ENCODE measurements at places on chromosomes 3 and 15.

DNA sequence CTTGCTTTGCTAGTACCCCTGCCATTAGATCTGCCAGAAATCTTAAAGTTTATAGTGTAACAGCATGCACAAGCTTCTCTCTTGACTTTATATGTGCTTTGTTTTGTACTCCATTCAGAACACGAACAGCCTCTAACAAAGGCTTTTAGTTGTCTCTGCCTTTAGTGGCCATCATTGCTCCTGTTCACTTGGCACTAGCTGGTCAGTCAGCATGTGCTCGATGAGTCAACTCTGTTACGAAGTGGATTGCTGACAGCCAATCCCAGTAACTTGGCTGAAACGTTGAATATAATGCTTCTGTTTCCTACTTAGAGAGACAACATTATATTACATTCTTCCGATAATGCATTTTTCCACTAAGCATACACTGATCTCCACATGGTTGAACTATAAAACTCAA is 349.2 kb downstream of the NAALADL2 start:
- no peak for DNase-seq

DNA sequence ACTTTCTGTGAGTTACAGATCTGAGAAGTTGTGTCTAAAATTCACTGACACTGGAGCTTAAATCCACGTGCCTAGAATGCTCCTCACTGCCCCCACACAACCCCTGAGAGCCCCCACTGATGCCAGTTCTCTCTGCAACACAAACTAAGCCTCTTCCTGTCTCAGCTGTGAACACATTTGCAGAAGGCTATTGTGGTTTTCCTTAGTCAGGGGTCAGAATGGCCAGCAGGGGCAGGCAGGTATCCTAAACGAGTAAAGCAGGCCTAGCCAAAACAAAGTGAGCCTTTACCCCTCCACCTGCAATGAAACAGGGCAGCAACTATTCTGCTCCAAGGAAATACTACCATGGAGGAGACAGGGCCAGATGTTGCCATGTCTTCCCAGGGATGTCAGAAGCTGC is 78.6 kb downstream of the FHIT start:
- no peak for DNase-seq

GRCh38 chr3:13884851-13885703 is 5.2 kb upstream of the WNT7A start:
- DNase-seq, result no peak

- no peak for DNase-seq
These were observed 318.6 kb downstream of the FGF12 start for GRCh38 chr3:192408647-192409200.

DNA sequence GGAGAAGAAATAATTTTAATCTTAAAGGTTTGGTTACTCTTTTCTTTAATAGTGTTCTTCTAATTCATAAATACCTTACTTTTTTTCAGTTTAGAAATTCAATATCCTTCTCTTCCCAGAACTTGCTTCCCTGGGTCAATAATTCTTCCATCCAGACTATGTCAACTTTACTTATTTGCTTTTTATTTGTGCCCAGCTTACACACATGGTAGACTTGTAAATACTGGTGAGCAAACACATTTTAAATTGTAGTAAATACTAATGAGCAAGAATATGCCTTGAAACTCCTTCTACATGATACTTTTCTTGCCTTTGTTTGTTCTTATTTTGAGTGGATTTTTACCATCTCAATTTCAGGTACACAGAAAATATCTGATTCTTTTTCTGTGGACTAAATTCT is 33.7 kb downstream of the SST start:
- DNase-seq, result no peak

DNA sequence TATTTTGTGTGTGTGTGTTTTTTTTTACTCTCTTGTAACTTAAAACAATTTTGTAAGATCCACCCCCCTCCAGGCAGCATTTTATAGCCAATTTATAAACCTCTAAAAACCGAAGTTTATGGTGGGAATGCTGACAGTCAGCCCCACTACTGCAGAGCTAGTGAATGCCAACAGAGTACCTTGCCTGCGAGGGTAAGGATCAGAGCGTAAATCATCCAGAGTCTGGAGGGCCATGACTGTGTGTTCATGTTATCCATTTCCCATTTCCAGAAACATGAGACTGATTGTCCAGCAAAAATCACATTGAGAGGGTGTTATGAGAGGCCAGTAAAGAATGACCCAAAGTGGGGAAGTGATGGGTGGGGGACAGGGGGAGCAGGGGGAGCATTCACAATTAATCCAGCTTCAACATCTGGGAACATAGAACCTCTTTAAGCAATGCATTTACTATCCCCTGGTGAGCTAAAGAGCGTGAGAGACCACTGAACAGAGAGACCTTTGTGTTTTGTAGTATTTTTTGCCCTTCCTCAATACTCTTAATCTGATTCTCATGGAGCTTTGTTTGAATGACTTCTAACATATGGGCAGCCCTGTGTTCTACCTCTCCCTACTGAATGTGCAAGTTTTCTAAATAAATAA is 464.5 kb downstream of the RBMS3 start:
- DNase-seq, result no peak

DNA sequence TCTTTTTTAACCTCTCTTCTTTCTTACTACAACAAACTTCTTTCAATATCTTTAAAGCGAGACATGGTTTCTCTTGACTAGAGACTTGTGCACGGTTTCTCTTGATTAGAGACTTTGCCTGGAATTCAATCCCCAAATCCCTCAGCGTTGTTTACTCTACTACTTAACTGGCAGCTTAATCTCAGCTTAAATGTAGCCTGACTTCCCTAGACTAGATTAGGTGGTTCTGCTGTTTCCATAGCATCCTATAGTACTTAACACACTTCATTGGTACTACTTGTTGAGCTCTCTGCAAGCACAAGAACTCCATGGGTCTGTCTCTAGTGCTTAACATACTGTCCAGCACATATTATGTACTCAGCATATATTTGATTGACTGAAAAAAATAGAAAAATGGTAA is 168.2 kb upstream of the GPR149 start:
- no peak for DNase-seq

DNA sequence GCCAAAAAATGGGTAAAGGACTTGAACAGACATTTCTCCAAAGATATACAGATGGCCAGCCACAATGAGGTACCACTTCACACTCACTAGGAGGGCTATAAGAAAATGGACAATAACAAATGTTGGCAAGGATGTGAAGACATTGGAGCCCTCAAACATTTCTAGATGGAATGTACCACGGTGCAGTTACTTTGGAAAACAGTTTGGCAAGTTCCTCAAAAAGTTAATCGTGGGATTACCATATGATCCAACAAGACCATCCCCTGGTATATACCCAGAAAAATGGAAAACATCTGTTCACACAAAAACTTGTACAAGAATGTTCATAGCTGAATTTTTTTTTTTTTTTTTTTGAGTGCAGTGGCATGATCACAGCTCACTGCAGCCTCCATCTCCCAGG is 15.9 kb upstream of the HRH1 start:
- no peak for DNase-seq

GRCh38 chr3:148943506-148944205 is 47.7 kb upstream of the GYG1 start:
- DNase-seq, result peak; percentile 56

DNA sequence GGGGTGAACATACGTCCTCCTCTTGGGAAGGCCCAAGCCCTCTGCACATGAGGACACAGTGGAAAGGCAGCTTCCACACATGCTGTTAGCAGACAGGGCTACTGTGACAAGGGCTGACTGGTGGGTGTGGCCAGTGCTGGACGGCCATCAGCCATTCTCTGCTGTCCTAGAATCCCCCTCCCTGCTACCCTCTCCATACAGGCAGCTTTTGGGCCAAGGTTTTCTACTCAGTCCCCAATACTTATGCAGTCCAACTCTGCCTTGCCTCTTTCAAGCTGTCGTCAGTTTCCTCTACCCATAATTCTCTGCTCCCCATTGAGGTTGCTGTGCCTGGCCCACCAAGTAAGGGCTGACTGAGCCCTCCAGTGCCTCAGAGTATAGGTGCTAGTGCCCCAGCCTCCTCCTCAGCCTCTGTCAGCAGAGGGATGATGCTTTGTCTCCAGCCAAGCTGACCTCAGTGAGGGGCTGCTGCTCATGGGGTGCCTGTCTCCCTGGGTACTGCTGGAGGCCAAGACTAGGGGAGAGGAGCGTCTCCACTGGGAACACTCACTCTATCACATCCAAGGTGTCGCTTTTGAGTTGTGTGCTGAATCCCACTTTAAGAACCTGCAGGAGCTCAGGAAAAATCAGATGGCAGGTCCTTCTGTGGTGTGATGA is 2.8 kb downstream of the LOXL1 start:
- no peak for DNase-seq

DNA sequence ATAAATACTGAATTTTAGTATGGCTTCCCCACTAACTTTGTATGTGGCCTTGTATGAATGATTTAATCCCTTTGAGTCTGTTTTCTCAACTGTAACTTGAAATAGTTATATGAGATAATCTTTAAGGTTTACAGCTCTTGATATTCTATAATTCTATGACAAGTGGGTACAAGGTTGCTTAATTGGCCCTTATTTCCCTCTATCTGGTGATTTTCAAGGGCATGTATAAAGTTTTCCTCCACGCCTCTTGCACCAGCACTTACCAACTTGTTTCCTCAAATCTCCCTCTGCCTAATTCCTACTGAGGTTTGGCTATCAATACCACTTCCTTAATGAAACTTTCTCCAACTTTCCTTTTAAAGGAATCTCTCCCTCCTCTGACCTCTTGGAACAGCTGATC is 112.9 kb downstream of the ISL2 start:
- DNase-seq, result no peak

GRCh38 chr15:59266028-59266427 is 59.4 kb downstream of the LDHAL6B start:
- DNase-seq, result no peak

Data from forelimb muscle (tissue), 1 donor.